SHP77 (cell line): ENCODE measurements at places on chromosomes 7 and 10.

DNA sequence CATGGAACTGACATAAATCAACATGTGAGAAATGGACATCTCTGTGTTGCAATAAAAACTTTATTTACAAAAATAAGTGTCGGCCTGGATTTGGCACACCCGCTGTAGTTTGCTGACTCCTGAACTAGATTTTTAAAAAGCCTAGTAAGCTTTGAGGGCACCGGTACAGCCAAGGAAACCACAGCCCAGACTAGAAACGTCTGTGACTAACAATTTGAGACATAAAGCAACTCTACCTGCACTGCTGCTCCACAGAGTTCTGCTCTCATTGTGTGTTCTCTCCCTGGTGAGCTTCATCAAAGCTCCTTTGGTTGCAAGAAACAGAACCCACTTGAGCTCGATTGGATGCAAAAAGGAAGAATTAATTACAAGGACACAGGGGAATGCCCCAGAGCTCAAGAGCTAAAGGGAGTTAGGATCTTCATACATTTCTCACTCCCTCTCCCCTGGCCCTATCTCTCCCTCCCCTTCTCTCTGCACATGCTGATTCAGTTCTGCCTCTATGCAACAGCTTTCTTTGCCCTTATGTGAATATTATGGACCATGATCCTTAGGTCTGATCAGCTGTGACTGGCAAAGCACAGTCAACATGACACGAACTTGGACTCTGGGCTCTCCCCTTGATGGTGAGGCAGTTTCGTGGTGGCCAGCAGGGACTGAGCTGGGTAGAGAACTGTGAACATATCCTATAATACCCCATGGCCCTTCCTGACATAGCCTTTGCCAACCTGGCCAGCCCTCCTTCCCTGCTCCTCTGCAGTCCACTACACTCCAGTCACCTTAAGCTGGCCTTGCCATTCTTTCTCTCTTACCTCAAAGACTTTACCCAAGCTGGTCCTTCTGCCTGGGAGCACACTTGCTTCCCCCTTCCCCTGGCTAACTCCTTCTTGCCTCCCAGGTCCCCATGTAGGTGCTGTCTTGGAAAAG, 77.5 kb upstream of the YAE1 start:
- no peak for DNase-seq

DNA sequence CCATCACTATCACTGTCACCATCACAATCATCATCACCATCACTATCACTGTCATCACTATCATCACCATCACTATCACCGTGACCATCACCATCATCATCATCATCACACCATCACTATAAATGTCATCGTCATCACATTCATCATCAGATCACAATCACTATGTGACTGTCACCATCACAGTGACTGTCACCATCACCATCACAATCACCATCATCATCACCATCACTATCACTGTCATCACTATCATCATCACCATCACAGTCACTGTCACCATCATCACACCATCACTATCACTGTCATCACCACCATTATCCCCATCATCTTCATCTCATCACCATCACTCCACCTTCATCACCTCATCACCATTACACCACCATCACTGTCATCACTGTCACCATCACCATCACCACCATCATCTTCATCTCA, 31.0 kb downstream of the PWWP2B start:
- no peak for DNase-seq

DNA sequence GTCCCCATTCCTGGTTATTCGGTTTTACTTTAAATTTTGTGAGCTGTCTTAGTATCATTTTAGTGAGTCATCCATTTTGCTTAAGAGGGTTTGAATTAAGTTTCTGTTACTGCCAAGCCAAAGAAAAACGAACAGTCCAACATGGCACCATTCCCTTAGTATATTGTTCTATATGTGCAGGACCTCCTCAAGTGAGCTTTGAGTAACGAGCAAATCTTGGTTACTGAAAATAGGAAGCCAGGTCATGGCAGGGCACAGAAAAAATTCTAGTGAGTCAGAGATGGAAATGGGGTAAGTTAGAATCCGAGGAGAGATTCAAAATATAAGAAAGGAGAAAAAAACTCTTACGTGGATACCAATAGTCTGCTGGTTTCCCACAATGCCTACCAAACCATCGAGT, 292.9 kb downstream of the BAMBI start:
- no peak for DNase-seq

DNA sequence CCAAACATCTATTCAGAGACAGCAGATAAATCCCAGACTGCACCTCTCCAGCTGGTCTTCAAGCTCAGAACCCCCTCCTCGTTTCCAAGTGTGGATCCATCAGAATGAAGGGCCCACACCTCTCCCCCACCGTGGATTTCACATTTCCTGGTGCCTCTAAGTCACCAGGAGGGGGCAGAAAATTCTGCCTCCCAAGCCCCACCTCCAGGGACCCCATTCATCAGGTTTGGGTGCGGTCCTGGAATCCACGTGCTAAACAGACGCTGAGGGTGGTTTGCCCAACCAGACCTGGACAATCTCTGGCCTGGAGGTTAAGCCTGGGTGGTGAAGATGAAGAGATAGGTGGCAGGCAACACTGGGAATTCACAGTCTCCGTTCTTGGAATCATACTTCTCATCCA, 92.4 kb downstream of the WDR11 start:
- DNase-seq, result no peak

DNA sequence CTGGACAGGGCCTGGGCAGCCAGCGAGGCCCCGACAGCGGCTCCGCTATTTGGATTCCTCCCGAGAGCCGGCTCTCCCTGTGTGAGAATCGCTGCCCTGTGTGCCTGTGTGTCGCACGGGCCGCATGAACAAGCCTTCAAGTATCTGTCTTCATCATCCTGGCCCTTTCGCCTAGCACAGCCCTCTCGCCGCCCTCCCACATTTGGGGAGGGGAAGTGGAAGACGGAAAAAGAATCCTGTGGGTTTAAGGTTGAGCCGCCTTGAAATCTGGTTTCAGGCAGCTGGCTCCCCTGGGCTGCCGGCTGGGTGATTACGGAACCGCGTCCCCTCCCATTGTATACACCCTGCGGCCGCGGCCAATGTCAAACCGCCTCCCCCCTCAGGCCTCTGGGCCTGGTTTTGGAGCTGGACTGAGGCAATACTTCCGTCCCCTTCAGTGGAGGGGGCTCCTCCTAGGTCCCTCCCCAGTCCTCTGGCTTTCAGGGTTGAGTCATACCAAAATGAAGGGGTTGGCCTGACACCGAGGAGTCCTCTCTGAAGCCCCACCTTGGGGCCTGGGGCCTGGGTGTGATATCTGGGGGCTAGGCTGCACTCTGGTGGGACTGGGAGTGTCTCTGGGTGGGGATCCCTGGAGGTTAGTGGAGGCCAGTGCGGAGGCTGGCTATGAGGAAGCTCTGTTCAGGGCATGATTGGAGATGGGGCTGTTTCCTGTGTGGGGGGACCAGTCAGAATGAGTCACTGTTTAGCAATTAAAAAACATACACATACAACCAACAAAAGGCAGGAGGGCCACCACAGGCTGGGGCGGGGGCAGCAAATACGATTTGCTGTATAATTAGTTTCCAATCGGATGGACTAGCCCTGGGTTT, 1.7 kb downstream of the TRIM8 start:
- no peak for DNase-seq

GRCh38 chr10:5582736-5583135, 58.0 kb downstream of the CALML3 start:
- DNase-seq, result no peak

GRCh38 chr7:33536398-33537103, 368.8 kb upstream of the BMPER start:
- DNase-seq, result no peak

DNA sequence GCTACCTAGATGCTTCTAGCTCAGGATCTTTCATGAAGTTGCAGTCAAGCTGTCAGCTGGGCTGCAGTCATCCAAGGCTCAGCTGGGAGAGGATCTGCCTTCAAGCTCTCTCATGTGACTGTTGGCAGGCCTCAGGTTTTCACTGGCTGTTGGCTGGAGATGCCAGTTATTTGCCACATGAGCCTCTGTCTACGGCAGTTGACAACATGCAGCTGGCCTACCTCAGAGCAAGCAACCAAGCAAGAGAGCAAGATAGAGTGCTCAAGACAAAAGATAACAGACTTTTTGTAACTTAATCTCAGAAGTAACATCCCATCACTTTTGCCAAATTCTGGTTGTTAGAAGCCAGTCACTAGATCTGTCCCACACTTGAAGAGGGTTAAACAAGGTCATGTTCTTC, 125.8 kb downstream of the TPST1 start:
- no peak for DNase-seq

DNA sequence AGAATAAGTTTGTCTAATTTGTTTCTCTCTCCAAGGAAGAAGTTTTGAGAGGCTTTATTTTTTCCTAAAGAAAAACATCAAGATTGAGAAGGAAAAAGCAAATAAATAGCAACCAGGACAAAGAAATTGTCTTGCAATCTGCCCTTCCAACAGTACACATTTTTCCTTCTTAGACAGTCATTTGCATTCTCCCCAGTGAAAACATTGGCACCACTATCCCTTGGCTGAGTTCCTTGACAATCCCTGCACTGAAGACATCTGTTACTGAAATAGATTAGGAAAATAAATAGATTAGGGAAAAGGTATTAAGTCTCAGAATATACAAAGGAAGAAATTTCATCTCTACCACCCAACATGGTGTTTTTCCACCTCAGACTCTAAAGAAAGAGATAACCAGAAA, 12.2 kb upstream of the TMEM243 start:
- no peak for DNase-seq

DNA sequence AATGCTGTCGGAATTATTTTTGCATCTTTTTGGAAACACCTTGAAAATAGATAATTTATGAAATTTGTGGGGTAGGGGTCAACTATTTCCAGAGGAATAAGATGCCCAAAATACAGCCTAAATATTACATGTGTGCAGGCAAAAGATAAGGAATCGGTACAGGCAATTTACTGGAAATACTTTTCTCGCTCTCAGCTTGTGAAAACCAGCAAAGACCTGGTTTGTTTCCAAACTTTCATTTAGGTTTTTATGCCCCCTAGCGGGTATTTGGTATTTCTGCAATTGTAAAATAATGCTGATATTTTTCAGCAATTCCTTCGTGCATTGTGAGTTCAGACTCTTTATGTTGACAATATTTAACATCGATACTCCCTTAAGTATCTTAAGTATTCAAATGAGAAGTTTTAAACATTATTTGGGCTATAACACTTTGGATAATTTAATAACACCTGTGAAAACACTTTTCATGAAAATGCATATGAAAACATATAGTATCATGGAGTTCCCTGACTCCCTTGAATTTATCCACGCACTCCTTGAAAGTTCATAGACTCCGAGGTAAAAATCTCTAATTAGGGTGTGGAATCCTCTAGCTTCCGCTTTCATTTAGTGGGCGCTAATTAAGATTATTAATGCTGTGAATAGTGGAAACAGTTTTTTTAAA, 132.4 kb downstream of the TSPAN12 start:
- peak; percentile 71 for DNase-seq

GRCh38 chr10:77030974-77031373, 606.6 kb downstream of the KCNMA1 start:
- DNase-seq, result no peak

DNA sequence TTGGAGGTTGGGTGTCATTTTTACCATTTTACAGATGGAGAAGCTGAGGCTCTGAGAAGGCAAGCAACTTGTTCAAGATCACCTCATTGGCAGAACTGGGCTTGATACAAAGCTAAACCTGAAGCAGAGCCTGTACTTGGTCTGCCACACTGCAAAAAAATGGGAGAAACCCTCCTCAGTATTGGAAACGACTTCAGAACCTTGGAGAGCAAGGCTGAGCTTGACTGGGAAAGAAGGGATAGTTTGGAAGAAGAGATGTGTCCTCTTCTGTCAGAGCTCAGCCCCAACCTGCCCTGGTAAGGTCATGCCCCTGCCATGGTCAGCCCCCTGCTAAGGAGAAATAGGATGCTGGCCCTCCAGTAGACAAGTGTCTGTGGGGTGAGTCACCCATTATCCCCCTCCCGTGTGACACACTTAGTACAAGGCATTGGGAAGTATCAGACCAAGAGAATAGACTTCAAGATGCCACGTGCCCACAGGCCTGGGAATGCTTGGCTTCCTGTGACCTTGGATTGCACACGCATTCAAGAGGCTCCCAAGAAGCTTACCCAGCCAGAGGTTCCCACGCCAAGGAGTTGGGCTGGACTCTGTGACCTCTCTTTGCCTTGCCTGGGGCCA, 56.2 kb upstream of the SMNDC1 start:
- no peak for DNase-seq

- no peak for DNase-seq
These were observed 498 bp upstream of the C10orf53 start for GRCh38 chr10:49678827-49679479.

- no peak for DNase-seq
These were observed 267.7 kb downstream of the GFRA1 start for GRCh38 chr10:116005301-116005700.

DNA sequence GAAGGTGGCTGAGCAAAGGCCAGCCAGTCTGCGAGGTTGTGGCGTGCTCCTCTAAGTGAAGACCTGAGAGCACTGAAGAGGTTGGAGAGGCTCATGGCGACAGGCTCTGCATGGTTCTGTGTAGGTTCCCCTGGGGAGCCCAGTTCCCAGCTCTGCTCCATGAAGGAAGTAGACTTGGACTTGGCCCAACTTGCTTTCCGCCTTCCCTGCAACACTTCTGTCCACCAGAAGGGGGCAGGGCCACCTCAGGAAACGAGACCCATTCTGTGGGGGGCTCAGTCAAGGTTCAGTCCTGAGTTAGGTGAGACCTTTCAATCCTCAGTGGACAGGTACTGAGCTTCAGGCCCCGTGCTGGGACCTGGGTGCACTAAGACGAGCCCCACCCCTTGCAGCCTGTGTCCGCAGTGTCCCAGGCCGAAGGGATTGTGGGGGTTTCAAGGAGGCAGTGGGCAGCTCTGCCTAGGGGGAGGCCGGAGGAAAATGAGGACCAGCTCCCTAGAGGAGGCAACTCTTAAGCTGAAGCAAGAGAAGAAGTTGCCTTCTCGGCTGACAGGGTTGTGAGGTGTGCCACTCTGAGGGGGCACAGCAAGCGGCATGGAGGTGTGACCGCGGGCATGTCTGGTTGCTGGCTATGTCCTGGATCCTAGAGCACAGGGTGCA, 15.0 kb upstream of the PCBD1 start:
- no peak for DNase-seq

- peak; percentile 69 for DNase-seq
These were observed 177.6 kb downstream of the GNAI1 start for GRCh38 chr7:80312139-80312661.

DNA sequence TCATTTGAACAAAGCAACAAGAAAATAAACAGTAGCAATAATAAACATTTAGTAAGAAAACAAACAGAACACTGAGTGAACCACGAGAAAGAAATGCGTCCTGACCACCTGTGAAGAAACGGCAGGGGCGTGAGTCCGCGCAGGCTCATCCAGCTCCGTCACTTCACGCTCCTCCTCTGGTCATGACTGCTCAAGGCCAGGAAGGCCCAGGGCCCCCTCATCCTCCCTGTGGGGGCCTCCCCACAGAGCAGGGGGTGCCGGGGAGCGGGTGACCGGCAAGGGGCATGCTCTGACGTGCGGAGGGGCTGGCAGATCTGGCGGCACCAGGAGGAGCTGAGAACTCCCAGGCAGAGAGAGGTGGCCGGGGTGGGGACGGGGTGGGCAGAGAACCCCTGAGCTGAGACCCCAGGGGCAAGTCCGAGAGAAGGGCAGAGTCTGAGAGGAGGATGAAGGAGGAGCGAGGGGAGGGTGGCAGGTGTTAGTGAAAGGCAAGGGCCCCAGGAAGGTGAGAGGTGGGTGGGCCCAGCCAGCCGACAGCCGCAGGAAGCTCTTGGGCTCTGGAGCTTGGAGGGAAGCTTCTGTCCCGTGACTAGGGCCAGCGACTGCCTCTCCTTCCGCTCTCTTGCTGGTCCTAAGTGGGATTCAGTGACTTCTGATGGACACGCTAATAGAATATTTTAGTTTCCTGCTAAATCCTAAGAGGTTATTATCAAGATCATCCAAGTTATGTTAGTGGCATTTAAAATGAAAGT, 223.9 kb downstream of the TCERG1L start:
- no peak for DNase-seq
